Iris pigment epithelial cell (primary cell): ENCODE measurements at places on chromosomes 1 and 21.

DNA sequence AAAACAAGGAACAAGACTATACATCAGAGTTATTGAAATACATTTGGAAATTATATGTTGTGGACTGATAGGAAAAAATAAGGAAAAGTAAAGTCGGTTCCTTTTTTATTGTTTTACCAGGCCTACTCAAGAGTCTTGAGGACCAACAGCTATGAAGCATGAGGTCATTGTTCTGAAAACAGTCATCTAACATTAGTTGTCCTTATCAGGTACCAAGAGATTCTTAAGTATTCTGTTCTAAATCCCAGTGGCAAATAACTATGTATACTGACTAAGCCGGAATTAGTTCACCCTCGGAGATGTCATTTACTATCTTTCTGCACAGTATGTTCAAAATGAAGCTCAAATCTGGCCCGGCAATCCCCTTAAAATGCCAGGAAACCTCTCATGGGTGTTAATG is 585 bp downstream of the ADGRL4 start:
- peak; percentile 42 for DNase-seq

GRCh38 chr1:48472638-48473037 is 634 bp upstream of the SPATA6 start:
- DNase-seq, result no peak

GRCh38 chr21:25583370-25584130 is 23.7 kb downstream of the MRPL39 start:
- no peak for DNase-seq

DNA sequence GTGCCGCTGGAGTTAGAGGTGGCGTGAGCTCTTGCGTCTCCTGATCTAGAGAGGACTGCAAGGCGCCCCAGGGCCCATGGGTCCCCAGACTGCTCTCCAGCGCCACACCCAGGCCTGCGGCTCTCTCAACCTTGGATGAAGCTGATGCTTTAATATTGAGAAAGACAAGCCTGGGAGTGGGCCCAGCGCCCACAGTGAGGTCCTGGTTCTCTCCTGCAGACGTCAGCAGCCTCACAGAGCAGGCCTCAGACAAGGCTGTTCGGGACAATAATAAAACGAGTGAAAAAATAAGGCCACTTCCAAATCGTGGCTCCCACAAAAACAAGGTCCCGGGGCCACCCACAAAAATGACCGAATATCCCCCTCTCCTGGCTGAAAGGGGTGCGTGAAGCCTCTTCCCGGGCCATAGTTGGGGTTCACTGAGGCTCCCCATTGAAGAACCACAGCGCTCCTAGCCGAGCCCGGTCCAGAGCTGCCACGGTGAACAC is 6.0 kb upstream of the DNMT3L start:
- no peak for DNase-seq

- DNase-seq, result no peak
These were observed 434.0 kb upstream of the NR5A2 start for GRCh38 chr1:199593475-199593874.

GRCh38 chr1:25487628-25488027 is 55.8 kb upstream of the LDLRAP1 start:
- no peak for DNase-seq

DNA sequence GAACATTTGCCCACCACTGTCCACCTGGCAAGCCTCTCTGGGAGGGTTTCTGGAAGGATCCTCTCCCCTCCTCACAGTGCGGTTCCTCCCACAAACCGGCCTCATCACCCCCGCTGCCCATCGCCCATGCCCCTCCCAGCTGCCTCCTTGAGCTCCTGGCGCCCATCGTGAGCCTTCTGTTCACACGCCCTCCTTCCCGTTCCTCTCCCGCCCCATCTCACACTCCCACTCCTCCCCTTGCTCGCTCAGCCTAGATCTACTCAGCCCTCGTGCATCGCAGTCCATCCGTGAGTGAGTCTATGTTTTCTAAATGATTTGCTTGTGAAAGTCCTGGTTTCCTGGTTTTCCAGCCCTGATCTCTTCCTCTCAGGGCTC is 119.1 kb upstream of the C1orf174 start:
- DNase-seq, result no peak

GRCh38 chr1:3711780-3712451 is 40.3 kb upstream of the CCDC27 start:
- no peak for DNase-seq

GRCh38 chr1:21909787-21910503 is 27.2 kb downstream of the HSPG2 start:
- DNase-seq, result peak; percentile 63

- DNase-seq, result no peak
These were observed 19.6 kb downstream of the GPR88 start for GRCh38 chr1:100557606-100557953.

DNA sequence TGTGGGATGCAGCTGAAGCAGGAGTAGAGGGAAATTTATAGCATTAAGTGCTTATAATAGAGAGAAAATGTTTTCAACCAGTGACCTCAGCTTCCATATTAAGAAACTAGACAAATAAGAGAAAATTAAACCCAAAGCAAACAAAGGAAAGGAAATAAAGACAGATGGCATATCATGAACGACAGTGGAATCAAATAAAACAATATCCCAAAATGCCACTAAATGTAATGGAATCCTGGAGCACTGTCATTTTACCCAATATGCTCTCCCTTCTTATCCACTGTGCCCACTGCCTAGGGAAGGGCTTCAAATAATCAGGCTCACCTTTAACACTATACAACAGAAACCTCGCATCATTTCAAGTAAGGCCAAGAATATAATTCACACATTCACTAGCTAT is 12.4 kb upstream of the CCN1 start:
- DNase-seq, result no peak

GRCh38 chr1:8746554-8746953 is 70.9 kb downstream of the RERE start:
- DNase-seq, result peak; percentile 35

- no peak for DNase-seq
These were observed 200.2 kb downstream of the SDCCAG8 start for GRCh38 chr1:243455760-243456651.

DNA sequence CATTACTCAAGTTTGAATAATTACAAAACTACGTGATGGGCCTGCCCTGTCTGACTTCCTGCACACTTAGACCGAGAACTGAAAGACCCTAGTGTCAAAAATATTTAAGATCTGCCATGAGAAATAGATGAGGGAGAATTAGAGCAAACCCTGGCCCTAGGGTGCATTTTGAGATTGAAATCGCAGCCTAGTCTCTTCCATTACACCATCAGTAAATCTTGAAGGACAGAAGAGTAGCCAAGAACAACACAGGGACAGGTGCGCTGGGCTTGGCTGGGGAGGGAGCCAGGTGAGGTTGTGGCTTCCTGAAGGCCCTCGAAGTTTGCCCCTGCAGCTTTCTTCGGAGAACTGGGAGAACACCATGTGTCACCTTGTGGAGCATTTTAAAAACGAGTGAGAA is 36.7 kb upstream of the KIF26B start:
- DNase-seq, result no peak

DNA sequence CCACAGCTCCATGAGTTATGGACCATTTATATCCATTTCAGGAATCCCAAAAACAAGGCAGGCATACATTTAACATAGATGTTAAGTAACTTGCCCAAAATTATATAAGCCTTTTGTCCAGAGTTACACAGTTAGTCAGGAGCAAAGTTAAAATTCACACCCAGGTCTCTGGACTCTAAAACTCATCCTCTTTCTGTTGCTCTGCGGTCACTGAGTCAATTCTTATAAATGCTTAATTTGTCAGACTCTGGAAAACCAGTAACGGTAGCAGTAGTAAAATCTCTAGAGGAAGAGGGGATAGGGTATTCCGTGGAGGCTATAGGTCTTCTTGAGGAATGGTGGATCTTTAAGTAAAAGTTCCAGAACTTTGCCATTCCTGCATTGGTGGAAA is 223.6 kb upstream of the JUN start:
- DNase-seq, result no peak

- DNase-seq, result no peak
These were observed 315.4 kb downstream of the DSCAM start for GRCh38 chr21:40531431-40532110.

- no peak for DNase-seq
These were observed 246.7 kb downstream of the PTPRU start for GRCh38 chr1:29482991-29483390.

GRCh38 chr1:15156807-15157380 is 3.3 kb downstream of the TMEM51 start:
- no peak for DNase-seq

DNA sequence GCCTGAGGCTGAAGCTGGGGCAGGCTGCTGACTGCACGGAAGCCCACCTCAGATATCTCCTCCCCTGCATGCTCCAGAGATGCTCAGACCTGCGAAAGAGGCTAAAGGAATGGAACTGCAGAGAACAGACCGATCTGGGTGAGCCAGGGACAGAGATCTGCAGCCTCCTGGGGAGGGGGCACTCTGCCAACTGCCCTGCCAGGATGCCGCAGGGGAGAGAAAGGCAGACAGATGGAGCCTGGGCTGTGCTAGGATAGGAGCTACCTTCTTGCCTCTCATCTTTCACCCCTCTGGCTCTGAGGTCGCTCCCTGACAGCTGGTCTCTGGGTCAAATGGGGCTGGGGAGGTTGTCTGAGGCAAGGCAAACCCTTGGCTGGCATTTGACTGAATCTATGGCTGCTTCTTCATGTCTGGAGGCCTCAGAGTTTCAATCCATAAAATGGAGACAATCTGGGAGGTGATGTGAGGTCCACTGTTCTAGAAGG is 238.2 kb downstream of the GRIK3 start:
- DNase-seq, result no peak

DNA sequence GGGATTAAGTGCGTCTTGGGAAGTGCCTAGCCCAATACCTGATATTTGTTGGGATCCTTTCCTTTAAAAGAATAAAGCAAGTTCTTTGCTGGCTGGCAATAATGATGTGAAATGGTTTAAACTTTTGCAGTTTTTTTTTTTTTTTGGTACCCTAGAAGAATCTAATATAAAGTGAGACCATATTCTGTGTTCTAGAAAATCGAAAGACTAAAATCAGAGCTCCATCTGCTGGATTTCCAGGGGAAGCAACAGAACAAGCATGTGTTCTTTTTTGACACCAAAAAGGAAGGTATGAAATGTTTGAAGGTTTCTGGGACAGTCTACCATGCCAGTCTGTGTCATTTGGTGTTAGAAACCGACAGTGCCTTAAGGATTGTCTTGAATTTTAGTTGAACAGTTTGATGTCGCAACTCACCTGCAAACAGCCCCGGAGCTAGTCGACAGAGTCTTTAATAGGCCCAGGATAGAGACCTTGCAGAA is 6.4 kb downstream of the UTP11 start:
- DNase-seq, result no peak

- DNase-seq, result no peak
These were observed 60.9 kb upstream of the ZNF648 start for GRCh38 chr1:182122256-182122912.

DNA sequence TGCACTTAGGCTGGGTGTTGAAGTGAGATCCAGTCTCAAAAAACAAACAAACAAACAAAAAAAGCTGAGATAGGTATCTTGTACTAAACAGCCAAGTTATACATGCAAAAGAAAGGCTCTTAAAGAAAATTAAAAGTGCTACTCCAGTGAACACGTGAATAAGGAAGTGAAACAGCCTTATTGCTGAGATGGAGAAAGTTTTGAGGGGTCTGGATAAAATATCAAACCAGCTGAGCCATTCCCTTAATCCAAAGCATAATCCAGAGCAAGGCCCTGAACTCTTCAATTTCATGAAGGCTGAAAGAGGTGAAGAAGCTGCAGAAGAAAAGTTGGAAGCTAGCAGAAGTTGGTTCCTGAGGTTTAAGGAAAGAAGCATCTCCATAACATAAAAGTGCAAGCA is 360.5 kb upstream of the DAB1 start:
- DNase-seq, result no peak

DNA sequence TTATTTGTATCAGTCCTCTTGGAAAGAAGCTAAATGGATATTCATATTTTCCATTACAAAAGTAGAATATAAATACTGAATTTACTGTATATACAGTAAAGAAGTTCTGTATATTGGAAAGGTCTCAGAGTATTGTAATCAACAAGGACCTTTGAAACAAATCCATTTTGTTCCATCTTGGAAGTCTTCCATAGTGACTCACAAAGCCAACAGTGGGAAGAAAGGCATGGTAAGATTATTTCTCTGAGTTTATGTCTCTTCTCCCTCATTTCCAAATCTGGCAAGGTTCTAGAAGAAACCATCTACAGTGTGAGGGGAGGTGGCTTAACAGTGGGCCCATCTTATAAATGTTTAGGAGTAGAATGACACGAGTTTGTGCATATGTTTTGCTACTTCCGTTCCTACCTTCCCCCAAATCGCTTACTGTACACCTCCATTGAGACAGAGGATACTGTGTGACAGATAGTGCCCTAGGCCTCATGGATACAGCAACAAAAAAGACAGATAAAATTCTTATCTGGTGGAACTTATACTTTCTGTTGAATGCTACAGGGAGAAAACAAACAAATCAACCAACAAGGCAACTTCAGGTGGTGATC is 22.1 kb upstream of the SSX2IP start:
- peak; percentile 62 for DNase-seq

DNA sequence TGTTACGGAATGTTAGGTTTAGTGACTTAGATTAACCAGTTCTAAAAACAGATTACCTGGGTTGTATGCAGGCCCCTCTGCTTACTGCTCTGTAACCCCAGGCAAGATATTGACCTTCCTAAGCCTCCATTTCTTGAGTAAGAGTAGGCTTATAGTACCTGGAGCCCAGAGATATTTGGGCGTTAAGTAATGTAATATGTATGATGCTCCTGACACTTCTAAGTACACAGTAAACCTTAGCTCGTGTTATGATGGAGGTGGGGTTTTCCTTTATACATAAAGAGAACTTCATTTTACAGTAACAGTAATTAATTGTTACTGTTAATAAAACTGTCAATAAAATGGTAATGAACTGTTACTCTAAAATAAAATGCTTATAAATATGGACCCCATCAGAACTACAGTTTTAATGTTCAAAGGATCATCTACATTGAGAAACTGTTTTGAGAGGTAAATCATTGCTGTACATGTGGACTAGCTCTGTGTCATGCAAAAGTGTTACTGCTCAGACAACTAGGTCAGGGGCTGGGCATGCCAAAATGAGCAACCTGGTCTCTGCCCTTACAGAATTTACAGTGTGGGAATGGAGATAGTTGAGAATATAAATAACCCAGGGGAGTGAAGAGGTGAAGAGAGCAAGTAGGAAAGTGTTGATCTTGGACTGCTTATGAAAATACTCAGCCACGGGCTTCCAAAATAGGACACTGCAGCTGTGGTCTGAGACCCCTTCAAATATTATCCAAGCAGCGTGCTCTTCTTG is 26.6 kb downstream of the LRRC8C start:
- DNase-seq, result peak; percentile 26

GRCh38 chr1:185595835-185596667 is 138.1 kb upstream of the HMCN1 start:
- DNase-seq, result peak; percentile 50

GRCh38 chr21:18104802-18105201 is 139.8 kb upstream of the CHODL start:
- DNase-seq, result no peak

GRCh38 chr1:113007706-113008364 is 51.8 kb upstream of the SLC16A1 start:
- no peak for DNase-seq
